Hair follicle dermal papilla cell (primary cell): ENCODE measurements at places on chromosomes 1 and 21. TPM values are rescaled to one million over a fixed set of nuclear protein-coding genes. Genes with fewer than 3 reads are reported as not detected.

SPRR5 gene
- total RNA-seq, result not detected in 2 replicates

NHLH1 gene
- 0.12 and 0.16 TPM in 2 replicates for total RNA-seq

ARID1A gene
- total RNA-seq, result 26.8 and 29.0 TPM in 2 replicates

LDLRAD1 gene
- total RNA-seq, result not detected in 2 replicates

KCNJ9 gene
- total RNA-seq, result not detected in 2 replicates

CHD5 gene
- 0.12 and 0.16 TPM in 2 replicates for total RNA-seq

HAO2 gene
- under 0.01 TPM in 1 of 2 replicates, not detected in the other for total RNA-seq

DNASE2B gene
- total RNA-seq, result not detected in 2 replicates

OXCT2 gene
- 1.8 and 2.7 TPM in 2 replicates for total RNA-seq

LRRC53 gene
- not detected in 2 replicates for total RNA-seq

PRDM16 gene
- total RNA-seq, result 0.32 and 0.85 TPM in 2 replicates

CHODL gene
- 0.12 and 0.16 TPM in 2 replicates for total RNA-seq
